ENCODE measurements at places on chromosomes 13 and 19.
A peak's percentile ranks its signal among the peaks of the same experiment; 100 is the strongest.

DNA sequence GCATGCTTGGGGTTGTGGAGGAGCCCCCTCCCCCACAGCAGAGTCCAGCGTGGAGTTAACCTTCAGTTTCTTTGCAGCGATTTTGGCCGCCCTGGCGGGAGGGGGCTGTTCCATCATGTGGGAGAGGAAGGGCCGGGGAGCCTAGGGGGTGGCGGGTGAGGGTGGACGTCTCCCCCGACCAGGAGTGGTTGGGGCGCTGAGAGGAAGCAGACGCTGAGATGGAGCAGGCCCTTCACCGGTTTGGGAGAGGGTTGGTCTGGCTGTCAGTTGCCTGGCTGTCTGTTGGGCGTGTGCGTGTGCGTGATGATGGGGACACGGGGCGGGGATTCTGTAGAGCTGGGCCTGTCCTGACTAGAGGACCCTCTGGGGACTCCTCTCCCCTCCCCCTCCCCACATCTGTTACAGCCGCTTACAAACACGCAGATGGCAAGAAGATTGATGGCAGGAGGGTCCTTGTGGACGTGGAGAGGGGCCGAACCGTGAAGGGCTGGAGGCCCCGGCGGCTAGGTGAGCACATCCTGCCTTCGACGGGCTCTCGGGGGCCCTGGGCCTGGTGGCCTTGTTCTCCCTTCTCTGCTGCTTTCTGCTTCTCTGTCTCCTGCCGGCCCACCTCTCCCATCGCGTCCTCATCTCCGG lies 9.8 kb upstream of the LIN7B start:
- DNase-seq = no peak

GRCh38 chr19:33231511-33231910 lies 5.9 kb upstream of the SLC7A10 start:
- DNase-seq = no peak

DNA sequence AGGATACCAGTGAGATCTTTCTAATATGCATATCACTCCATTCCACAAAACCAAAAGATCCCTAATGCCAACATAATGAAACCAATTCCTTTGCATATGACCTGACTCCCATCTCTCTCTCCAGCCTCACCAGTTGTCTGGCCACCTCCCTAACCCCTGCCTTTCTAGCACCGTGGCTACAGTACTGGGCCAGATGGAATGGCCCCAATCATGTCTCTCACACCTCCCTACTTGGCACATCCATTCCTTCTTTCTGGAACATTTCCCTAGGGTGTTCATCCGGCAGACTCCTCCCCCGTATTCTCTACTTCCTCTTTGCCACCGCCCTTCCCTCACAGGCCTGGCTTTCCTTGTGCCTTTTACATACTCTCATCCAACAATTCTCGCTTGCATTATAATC lies 62.0 kb downstream of the GPALPP1 start:
- DNase-seq = no peak

DNA sequence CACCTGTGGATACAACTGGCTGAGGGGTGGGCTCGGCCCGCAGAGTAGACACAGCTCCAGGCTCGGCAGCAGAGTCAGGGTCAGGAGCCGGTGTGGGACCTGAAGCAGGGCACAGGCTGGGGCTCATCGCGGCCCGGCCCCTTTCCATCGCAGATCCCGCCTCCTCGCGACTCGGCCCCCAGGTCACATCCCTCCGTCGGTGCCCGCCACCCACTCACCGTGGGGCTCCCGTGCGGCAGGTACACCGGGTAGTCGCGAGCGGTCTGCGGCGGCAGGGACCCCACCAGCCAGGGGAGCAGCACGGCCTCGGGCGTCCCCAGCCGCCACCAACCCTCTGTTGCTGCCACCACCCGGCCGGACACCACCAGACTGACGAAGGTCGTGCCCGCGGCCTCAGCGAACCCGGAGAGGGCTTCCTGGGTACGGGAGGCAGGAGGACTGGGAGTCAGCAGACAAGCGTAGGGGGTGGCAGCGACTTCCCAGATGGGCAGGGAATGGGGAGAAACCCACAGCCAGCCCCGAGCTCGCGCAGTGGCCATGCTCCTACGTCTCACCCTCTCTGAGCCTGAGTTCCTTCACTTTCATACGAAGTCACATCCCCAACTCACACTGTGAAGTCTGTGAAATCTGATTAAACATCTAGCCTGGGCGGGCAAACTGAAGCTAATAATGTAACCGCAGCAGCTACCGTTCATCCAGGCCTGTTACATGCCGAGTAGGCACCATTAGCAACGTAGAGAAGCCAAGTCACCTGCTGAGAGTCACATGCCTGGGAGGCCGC lies 3.7 kb downstream of the FUZ start:
- peak; percentile 72 for DNase-seq

DNA sequence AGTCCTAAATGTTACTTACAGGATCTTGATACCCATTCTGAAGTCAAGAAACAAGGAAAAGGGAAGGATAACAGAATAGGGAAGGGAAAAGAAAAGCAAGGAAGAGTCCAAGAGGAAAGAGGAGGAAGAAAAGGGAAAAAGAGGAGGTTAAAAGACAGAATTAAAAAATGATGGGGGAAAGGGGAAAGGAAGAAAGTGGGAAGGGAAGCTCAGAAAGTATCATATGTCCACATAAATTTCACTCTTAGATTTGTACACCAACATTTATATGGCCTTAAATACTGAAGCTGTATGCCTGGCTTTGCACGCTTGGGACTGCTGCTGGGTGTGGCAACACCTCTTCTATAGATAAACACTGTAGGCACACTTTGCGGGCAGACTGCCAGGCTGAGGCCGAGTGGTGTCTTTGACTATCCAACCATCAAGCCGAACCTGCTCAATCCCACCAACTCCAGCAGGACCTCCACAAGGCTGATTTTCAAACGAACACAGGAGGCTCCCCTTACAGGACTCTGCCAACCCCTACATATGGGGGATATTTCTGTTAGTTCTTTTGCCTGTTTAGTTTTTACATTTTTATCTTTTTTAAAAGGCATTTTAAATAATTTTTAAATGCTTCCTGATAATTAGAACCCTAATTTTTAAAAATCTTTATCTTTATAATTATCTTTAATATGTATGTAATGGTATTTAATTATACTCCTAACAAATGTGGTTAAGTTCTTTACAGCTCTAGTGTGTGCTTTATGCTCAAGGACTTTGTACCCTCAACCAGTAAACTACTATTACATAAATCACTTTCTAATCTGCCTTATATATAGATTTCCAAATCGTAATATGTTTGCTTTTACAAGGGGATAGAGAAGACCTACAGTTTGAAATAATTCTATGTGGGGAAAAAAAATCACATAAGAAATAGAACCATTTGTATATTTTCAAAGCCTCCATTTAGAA lies 154.2 kb downstream of the DIAPH3 start:
- no peak for DNase-seq

DNA sequence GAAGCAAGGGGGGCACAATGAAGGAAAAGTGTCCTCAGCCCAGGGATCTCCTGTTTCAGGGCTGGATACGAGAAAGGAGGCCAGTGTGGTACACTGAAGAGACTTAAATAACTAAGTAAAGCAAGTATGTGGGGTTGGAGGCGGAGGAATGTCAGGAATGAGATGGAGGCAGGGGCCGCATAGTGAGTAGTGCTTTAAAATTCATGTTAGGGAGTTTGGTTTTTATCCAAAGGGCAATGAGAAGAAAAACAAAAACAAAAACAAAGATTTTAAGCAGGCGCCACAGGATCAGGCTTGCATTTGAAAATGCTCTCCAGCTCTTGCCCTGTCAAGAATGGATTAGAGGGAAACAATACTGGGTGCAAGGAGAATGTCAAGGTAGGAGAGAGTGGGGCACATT lies 273.4 kb downstream of the DCLK1 start:
- no peak for DNase-seq

- no peak for DNase-seq
These were observed 11.6 kb upstream of the UQCR11 start for GRCh38 chr19:1616875-1617274.

GRCh38 chr13:27442071-27442647 lies 8.2 kb downstream of the MTIF3 start:
- DNase-seq = no peak

- DNase-seq = no peak
These were observed 18.6 kb downstream of the CLASRP start for GRCh38 chr19:45057444-45057843.
